ENCODE measurements at places on chromosomes 4 and X.

- no peak for DNase-seq
Measured at GRCh38 chrX:106585478-106585877, 26.3 kb upstream of the RADX start.

DNA sequence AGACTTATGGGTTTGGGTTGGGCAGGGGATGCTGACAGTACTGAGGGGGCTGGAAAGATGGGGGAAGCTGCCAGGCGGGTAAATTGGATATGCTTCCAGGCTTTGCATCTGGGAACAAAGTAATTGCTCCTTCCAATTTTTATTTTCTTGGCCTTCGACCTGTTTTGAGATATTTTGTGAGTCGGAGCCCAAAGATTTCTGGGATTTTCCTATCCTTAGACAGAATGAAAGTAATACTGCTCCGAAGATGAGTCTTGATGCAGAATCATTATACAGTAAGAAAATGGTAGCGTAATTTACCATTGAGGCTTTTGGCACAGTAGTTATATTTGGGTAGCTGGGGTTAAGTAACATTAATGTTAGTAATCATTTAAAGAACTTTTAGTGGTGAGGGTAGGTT lies 1.4 kb downstream of the SMARCA5 start:
- no peak for DNase-seq

DNA sequence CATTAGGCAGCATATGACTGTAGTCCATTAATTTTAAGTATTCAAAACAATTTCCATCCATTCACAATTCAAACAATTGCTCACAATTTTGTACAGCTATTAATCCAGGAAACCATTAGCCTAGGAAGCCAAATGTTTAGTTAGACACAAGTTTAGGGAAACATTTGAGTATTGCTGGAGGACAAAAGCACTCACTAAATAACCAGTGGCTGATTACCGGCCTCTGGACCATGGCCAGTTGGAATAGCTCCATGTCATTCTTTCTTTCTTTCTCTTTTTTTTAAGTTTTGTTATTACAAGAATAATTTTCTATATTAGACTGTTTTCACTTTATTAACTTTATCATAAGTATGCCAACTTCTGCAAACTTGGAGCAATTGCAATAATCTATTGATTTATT lies 31.3 kb downstream of the TRIML2 start:
- DNase-seq, result no peak

DNA sequence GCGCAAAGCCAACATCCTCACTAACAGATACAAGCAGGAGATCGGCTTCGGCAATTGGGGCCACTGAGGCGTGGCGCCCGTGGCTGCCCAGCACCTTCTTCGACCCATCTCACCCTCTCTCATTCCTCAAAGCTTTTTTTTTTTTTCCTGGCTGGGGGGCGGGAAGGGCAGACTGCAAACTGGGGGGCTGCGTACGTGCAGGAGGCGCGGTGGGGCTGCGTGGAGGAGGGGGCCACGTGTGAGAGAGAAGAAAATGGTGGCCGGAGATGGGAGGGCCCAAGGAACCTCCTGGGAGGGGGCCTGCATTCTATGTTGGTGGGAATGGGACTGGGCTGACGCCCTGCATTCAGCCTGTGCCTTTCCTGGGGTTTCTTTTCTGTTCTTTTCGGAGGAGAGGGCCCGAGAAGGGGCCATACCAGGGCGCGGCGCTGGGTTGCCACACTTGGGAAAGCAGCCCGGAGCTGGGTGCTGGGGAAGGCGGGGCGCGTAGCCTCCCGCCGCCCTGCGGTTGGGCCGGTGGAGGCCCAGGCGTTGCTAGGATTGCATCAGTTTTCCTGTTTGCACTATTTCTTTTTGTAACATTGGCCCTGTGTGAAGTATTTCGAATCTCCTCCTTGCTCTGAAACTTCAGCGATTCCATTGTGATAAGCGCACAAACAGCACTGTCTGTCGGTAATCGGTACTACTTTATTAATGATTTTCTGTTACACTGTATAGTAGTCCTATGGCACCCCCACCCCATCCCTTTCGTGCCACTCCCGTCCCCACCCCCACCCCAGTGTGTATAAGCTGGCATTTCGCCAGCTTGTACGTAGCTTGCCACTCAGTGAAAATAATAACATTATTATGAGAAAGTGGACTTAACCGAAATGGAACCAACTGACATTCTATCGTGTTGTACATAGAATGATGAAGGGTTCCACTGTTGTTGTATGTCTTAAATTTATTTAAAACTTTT lies 4.5 kb downstream of the MID1IP1 start:
- peak; percentile 71 for DNase-seq

- DNase-seq, result no peak
Measured at GRCh38 chrX:6262959-6263358, 34.3 kb upstream of the NLGN4X start.

GRCh38 chrX:4830880-4831557 lies 1117.6 kb upstream of the PRKX start:
- no peak for DNase-seq

DNA sequence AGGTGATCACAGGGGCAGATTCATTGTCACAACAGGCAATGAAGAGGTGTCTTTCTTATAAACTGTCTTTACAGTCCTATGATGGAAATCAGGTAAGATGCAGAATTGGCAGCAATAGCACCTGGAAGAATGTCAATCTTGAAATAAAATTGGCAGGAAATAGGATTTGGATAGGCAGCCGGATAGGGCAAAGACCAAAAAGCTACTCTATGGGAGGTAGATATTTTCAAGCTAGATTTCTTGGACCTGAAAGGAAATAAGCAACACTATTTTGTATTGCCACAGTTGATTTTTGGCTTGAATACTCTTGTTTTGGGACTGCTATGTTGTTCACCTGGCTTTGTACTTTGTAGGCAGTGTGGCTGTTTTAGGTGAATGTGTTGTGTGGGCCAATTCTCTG lies 314.2 kb downstream of the SLC7A11 start:
- no peak for DNase-seq

DNA sequence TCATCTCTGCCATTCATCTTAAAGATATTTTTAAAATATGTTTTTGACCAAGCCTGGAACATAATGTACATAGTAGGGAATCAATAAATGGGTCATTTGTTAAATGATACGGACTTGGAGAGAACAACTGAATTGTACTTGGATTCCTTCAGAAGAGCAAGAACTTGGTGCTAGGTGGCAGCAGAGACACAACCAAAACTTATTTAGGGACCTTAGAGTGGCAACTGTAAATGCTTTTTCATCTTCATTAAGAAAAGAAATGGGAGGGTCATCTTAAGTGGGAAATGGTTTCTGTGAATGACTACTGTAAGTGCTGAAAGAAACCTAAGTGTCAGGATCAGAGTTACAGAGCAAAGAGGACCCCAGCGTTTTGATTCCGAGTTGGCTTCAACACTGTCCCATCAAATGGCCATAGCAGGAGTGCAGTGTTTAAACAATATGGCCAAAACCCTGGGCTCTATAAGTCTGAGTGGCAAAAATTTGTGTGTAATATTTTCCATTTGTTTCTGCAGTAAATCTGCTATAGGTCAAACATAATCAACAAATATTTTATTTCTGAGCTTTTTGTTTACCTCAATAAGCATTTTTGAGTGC lies 213.6 kb downstream of the PALLD start:
- DNase-seq, result peak; percentile 7

DNA sequence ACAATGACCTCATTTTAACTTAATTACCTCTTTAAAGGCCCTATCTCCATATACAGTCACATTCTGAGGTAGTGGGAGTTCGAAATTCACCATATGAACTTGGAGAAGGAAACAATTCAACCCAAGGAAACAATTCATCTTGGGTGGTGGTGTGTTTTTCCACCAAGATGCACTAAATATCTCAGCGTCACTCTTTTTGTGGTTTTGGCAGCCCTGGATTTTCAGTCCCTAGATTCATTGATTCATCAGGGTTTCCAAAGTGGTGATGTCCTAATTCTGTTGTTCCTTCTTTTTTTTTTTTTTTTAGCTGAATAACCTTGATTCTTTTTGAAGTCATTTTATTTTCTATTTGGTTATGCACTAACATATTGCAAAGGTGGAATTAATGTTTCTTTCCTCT lies 162.6 kb upstream of the RAPGEF2 start:
- DNase-seq, result no peak

- no peak for DNase-seq
Measured at GRCh38 chr4:29538889-29539646, 1181.1 kb upstream of the PCDH7 start.

GRCh38 chr4:48109413-48110263 lies 24.4 kb downstream of the TXK start:
- DNase-seq, result no peak

DNA sequence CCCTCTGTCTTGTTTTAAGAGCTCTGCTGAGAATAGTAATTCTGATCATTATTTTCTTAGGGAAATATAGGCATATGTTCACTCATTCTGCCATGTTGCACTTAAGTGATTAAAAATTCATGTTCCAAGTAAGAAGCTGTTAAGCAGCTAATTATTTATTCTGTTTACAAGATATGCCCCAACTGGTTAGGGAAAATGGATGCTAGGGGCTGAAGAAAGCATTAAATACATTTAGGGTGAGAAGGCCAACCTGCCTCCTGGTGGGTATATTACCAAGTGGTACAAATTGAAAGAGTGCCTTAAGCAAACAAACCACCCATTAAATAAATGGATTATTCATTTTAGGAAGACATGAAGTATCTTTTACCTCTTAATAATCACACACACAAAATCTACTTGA lies 392.6 kb upstream of the EPHA5 start:
- DNase-seq, result no peak

DNA sequence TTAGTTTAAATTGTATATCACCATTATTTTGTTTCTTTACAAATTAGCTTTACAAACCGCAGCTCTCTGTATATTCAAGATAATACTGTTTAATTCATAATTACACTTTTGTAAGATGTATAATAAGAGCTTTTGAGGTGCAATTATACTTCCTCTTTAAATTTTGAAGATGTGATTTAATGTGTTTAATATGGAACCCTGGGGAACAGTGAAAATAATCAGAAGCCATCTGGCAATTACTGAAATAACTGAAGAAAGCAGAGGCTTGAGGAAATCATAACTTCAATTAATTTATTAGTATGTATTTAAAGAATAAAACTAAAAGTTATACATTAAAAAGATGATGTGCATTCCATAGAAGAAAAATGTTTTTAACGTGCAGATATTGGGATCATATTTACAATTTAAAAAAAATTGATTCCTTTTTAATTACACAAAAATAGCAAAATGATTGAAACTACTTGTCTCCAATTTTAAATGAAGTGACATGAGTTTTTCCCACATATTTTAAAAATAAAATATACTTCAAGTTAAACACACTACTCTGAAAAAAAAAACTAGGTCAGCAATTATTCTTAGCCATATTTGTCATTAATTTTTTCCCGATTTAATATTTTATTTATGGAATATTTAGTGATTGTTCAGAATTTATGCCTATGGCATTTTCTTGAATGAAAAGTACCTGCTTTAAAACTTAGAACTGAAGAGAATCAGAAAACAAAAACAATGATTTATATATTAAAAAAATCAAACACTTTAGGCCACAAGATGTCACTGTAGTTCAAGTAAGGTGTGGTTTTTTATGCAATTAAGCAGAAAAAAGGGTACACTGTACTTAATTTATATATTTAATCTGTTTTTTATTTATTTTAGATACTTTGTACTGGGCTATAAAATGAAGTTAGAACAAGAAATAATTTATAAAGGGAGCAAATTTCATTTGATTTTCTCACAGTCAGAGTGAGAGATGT lies 942.7 kb upstream of the NDST4 start:
- no peak for DNase-seq

DNA sequence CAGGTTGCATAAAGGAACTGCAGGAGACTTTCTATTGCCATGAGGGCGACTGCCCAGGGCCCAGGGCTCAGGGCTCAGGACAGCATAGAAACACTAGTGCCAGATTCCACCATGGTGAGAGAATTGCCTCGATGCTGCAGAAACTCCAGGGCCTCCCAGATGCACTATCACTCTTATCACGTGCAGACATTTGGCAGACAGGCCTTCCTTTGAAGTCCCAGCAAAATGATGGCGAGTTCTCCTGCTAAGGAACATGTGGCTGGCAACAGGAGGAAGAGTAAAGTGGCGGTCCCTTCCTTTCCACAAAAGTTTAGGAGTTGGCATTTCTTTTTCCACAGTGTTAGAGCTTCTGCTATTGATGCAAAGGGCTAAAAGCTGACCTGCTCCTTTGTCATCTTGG lies 214.0 kb upstream of the LNX1 start:
- no peak for DNase-seq

GRCh38 chr4:185500035-185500434 lies 28.5 kb upstream of the CCDC110 start:
- DNase-seq, result no peak

GRCh38 chr4:94995684-94996394 lies 238.1 kb downstream of the BMPR1B start:
- peak; percentile 6 for DNase-seq

DNA sequence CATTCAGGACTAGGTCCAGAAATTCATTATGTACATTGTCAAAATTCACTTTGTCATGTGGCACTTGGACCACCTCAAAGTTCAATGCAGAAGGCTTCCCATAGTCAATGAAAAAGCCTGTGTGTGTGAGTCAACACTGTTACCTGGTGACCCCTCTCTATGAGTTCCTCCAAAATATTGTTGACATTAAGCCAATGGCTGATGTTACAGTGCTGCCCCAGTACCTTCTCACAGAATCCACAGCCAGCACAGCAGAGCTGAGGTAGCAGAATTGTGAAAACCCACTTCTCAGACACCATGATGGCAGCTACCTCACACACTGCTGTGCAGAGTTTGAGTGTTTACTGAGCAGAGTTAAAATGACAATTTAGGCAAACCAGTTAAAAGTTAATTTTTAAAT lies 22.4 kb upstream of the UGT2B4 start:
- no peak for DNase-seq

DNA sequence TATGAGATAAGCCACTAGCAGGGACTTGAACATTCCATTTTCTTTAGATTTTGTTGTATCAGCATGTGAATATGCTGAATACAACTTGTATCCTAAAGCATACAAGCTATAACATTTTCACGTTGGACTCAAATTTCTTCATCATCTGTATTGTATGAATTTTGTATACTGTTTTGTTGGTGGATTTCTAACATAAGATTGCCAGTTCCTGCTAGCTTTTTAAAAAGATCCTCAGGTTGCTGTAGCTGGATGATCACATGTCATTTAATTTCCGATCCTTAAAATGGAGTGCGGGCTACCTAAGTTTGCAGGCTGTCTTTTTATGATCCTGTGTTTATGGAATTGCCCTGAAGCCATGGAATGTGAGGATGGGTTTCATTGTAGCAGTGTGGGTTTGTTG lies 6.9 kb downstream of the PDLIM5 start:
- DNase-seq, result no peak

GRCh38 chr4:87188932-87189331 lies 31.5 kb downstream of the KLHL8 start:
- DNase-seq, result no peak

DNA sequence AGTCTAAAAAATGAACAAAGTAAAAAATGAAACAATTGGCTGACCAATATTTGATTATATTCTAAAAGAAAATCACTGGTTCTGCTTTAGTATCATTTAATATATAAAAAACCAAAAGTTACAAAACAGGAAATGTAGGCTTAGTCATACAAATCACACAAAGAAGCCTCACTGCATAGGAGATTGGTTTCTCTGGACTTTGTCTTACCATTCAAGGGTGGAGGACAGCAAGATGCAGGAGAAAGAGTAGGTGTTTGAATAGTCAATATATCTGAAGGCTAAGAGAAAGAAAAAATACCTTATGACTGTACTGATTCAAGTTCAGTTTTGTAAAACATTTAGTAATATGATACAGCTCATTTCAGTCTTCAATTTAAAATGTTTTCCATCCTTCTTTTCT lies 28.6 kb upstream of the TAF9B start:
- no peak for DNase-seq
